Activated naive CD8-positive, alpha-beta T cell treated with anti-CD3 and anti-CD28 coated beads, Interleukin-2, amount 10 ng/mL, durations not matched to agents 7 days and 5 days (primary cell): ENCODE measurements at places on chromosomes 16 and 17.

GRCh38 chr16:70600730-70601129 lies 45.6 kb upstream of the IL34 start:
- no peak for DNase-seq

GRCh38 chr17:48625495-48626244 lies 488 bp downstream of the HOXB9 start:
- peak; percentile 67 for DNase-seq

GRCh38 chr16:1034230-1035065 lies 38.1 kb upstream of the SSTR5 start:
- DNase-seq = no peak

GRCh38 chr17:7080456-7081041 lies 498 bp upstream of the CLEC10A start:
- no peak for DNase-seq

DNA sequence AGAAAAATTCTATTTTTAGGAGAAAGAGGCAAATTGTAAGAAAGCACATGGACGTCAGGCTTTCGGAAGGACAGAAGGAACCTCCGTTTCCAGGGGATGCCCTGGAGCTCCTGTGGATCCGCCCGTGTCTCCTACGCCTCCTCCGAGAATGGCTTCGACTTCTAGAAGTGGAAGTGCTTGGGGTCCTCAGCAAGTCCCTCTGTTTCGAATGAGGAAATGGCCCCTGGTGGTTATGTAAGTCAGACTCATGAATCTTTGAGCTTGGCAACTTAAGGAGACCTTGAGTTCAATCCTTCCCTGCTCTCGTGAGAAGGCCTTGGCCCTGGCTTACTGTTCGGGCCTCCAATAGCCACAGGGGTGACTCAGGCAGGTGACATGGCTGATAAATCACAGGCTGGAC lies 38.9 kb downstream of the COX4I1 start:
- no peak for DNase-seq
